Amniotic stem cell (primary cell): ENCODE measurements at places on chromosomes 16 and 17.

DNA sequence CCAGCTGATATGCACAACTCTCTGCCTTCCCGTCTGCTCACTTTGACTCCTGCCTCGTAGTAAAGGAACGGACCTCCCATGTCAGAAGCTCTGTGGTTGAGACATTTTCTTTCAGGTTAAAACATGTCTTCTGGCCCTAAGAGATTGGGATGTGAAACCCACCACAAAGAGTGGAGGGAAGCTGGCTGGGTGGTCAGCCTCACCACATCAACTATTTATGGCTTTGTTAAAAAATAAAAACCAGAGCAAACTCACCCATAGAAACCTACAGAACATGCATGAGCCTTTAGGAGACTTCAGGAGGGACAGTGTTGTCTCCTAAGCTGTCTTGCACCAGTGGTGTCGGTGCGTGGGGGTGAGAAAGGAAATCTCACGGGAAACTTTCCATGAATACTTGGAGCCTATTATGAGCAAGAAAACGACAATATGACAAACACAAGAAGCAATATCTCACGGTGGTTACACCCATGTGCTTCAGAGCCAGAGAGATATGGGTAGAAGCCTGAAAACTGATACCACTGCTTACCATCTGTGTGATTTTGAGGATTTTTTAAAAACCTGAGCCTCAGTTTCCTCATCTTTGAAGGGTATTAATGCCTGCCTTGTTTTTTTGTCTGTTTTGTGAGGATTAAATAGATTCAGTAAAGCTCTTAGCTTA, 61.7 kb upstream of the XYLT1 start:
- no peak for DNase-seq

DNA sequence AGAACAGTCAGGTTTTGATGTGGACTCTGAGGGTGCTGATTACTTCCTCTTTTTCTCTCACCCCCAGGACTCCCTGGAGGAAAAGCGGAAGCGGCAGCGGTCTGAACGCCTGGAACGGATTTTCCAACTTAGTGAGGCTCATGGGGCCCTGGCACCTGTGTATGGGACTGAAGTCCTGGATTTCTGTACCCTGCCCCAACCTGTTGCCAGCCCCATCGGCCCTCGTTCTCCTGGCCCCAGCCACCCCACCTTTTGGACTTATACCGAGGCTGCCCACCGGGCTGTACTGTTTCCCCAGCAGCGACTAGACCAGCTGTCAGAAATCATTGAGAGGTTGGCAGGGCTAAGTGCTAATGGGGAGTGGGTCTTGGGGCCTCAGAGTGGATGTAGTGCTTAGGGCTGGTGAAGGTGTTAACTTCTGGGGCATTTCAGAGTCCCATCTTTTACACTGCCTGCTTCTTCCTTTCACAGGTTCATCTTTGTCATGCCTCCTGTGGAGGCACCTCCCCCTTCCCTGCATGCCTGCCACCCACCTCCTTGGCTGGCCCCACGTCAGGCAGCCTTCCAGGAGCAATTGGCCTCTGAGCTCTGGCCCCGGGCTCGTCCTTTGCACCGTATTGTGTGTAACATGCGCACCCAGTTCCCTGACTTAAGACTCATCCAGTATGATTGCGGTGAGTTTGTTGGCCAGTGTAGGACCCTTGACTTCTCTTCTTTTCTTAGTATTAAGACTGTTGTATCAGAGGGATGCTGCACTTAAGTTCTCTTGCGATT, 19.1 kb upstream of the PHKG2 start:
- no peak for DNase-seq

DNA sequence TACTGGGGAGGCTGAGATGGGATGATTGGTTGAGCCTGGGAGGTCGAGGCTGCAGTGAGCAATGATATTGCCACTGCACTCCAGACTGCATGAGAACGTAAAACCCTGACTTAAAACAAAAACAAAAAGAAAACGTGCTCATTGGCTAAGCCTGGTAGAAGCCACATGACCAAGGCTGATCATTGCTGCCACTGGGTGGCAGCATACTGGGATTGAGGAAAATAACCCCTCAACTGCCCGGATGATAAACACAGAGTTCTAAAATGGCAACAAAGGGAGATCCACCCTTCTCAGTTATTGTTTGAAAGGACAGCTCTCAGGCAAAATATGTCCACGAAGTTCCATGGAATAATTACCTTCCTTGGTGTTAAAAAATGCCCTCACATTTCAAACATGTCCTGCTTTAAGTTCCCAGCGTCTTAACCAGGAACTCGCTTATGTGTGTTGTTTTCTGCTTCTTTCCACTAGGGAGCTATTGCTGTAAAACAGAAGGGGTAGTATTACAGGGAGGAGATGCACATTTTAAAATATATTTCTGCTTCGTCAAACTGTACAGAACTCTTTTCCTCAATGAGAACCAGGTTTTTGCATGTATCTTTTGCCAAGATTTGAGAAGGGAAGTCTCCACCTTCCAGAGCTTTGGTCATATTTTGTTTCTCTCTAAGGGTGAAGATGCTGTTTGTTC, 675.3 kb downstream of the MAF start:
- DNase-seq, result no peak

- no peak for DNase-seq
Measured at GRCh38 chr16:2481676-2482075, 6.7 kb downstream of the TBC1D24 start.

DNA sequence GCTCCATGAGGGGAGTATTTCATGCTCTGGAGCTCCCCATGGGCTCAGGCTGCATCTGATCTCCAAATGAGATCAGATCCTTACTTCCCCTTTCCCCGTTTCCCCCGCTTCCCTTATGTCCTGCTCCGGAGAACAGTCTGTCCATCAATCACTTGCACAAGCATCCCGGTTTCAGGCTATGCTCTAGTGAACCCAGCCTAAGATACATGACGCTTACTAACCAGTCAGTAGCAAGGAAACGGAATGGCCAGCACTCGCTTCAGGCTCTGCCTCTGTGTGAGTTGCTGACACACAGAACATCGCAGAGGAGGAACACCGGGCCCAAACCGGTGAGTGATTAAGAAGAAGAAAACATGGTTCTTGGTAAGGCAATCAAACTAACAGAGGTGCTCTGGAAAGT, 9.4 kb upstream of the ATP5MC1 start:
- no peak for DNase-seq

- no peak for DNase-seq
Measured at GRCh38 chr17:14158707-14159106, 78.0 kb downstream of the CDRT15 start.

DNA sequence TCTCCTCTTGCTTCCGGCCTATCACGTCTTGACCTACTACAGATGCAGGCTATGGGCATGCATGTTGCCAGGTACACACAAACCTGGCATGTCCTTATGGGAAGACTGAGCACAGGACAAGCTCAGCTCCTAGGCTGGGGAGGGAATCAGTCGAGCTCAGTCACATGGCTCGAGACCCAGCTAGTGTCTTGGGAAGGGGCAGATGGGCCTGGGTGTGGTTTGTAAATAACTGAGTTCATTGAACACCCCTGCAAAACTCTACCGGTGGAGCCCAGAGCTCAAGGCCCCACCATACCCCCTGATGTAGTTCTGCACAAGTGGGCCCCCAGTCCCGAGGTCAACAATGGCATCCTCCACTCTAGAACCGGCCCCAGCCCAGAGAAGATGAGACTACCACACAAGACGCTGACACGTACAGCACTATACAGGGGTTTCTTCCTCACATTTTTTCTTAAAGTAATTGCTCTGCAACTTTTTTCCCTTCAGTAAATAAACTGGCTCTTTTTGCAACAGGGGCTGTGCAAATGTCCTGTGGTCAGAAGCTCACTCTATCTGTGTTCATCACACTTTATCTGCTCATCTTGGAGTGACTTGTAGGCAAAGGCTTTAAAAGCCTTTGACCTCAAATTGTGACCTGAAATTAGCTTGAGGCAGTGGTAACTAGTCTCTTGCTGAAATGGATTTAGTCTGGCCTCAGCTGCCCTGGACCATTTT, 22.9 kb downstream of the ZNHIT3 start:
- no peak for DNase-seq

DNA sequence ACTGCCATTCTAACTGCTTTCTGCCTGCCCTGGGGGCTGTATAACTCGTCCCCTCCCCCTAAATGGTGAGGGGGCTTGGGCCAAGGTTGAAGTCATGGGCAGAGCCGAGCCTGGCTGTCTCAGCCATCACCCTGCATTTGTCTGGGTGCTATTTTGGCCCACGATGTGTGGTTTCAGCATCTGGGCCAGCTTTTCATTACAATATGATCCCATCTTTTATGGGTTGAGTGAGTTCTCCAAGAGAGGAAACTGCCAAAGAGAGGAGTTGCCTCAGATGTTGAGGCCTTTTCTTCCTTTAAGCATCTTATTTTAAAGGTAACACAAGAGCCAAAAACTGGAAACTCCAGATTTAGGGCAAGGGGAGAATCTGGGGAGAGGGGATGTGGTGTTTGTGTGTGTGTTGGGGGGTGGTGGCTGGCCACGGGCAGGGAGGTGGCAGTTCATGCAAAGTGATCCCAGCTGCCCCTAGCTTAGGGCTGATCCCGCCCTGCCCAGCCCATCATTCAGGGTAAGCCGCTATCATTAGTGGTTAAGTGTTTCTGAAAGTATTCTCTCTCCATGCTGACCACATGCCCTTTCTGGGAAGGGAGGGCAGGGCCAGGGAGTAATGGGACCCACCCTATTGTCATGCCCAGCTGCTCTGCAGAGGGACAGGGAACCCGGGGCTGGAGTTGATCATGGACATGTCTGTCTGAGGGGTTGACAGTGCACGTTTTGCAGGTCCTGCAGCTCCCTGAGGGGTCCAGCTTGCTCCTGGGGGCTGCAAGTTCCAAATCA, 83.2 kb upstream of the CLEC18A start:
- no peak for DNase-seq

- no peak for DNase-seq
Measured at GRCh38 chr17:32484041-32484461, 2.7 kb upstream of the CDK5R1 start.

- DNase-seq, result no peak
Measured at GRCh38 chr17:47993964-47994363, 23.1 kb downstream of the CDK5RAP3 start.

DNA sequence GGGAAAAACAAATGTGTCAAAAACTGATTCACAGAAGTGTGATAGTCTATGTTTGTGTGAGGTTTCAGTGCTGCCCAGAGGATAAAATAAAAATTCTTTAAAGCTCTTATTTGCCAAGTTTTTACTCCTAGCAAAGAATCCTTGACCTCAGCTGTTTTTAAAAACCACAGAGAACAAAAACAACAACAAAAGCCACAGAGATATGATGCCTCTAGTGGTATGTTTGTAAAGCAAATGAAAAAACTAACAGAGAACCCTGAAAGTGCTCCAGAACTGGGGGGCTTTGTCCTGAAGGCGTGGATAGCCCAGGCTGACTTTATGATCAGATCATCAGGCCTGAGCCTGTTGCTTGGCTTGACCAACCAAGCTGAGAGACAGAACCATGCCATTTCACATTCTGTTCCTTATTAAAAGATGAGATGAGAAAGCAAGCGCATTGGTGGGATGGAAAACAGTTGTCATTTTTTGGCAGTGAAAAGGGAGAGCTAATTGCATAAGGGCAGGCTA, 411.0 kb downstream of the CPPED1 start:
- no peak for DNase-seq

GRCh38 chr17:491086-492021, 138.7 kb upstream of the RPH3AL start:
- no peak for DNase-seq

DNA sequence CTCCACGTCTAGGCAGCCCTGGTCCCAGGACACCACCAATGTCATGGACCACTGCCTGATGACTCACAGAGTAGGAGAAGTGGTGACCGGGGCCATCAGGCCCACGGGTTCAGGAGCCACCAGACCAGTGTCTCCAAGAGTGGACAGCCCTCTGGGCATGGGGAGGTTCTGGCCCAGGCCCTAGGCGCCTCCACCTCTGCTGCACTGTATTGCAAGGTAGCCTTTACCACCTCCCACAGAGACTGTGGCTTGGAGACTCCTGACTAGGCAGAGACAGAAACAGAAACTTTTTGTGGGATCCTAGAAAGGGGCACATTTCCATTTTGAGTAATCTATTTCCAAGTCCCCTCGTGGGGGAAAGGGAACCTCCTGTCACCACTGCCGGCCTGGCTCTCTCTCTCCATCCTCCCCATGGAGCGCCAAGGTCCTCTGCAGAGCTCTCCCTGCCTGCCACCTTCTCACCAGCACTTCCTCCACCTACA, 2.9 kb downstream of the CDIP1 start:
- DNase-seq, result no peak

DNA sequence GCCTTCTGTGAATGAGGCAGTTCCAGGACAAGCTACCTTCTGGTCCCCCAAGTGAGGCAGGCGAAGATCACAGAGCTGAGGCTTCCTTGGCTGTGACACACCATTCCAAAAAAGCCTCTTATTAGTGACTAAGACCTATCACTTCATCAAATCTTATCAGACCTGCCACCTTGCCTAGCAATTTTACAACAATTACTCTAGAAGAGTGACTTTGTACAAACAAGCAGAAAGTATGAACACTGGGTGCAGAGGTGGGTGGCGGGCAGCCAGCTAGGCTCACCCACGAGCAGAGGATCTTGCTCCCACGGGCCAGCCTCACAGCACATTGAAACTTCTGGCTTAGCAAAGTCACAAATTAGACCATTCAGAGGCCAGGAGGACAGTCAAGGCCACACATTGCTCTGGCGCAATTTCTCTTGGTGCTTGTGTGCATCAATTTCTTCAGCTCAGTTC, 2.2 kb upstream of the ICAM2 start:
- DNase-seq, result no peak

- DNase-seq, result no peak
Measured at GRCh38 chr17:80319999-80320344, 59.3 kb downstream of the RNF213 start.

DNA sequence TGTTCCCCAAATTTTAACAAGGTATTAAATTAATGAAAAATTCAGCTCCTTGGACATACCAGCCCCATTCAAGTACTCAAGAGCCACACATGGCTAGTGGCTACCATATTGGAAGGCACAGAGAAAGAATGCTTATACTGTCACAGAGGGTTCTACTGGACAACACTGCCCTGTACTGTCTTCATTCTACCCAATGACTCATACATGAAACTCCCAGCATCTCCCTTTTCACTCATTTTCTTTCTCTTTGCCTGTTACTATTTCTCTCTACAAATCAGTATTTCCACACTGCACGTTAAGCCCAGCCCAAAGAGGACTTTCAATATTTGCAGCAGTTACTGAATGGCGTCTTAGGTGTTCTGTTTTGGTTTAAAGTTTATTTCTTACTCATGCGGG, 72.1 kb upstream of the RCVRN start:
- no peak for DNase-seq

- no peak for DNase-seq
Measured at GRCh38 chr17:58210922-58211321, 8.1 kb downstream of the MKS1 start.

DNA sequence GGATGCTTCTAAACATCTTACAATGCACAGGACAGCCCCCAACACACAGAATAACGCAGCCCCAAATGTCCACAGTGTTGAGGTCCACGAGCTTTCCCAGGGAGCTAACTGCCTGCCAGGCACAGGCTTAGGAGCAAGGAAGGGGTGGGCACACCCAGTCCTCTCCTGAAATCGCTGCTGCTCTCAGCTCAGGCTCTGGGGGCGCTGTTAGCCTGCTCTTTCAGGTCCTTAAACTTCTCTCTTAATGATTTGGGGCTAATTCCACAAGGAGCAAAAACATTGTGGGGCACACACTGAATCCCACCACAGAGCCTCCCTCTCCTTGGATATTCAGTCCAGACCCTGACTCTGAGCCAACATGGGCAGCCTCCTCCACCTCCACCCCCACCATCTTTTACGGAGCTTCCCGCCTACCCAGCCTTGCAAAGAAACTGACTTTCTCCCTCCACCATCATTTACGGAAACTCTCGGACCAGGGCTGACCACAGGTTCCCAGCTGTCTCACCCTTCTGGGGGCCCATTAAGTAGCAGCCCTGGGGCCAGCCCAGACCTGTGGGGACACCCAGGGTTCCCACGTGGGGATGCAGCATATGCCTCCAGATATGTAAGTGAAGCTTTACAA, 1.1 kb downstream of the CD300H start:
- no peak for DNase-seq
